ENCODE measurements at places on chromosomes 4 and X.

- no peak for DNase-seq
Measured at GRCh38 chr4:152697284-152698088, 17.7 kb upstream of the TMEM154 start.

GRCh38 chrX:2638279-2638678 lies 52.8 kb upstream of the CD99 start:
- no peak for DNase-seq

GRCh38 chrX:11929476-11929875 lies 171.4 kb downstream of the MSL3 start:
- no peak for DNase-seq

GRCh38 chr4:25098964-25099891 lies 61.0 kb downstream of the SEPSECS start:
- no peak for DNase-seq

GRCh38 chr4:25441519-25442117 lies 64.6 kb downstream of the ANAPC4 start:
- DNase-seq, result no peak

DNA sequence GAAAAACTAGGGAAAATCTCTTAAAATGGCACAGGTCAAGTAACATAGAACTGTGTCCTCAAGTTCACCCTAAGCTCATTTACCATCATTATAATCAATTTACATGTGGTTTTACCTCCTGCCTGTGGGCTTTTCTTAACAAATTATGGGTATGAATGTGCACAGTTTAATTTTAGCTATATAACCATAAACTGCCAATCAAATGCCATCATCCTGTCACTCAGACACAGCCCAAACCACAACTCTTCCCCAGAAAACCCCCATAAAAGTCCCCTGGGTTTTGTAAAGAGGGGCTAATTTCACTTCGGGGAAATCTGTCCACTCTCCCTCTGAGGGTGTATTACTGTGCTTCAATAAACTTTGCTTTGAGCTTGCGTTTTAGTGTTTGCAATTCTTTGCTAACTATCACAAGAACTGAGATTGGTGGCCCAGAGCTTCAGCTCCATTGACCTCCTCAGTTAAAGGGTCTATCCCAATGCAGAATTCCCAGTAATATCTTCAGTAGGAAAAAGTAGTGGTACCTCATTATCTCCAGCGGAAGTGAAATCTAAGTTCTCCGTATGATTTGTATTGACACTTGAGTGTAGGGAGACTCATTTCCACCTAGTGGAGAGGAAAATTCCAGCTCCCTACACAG lies 394.6 kb downstream of the SPOCK3 start:
- no peak for DNase-seq

GRCh38 chr4:134132086-134132783 lies 69.4 kb downstream of the PABPC4L start:
- DNase-seq, result no peak

DNA sequence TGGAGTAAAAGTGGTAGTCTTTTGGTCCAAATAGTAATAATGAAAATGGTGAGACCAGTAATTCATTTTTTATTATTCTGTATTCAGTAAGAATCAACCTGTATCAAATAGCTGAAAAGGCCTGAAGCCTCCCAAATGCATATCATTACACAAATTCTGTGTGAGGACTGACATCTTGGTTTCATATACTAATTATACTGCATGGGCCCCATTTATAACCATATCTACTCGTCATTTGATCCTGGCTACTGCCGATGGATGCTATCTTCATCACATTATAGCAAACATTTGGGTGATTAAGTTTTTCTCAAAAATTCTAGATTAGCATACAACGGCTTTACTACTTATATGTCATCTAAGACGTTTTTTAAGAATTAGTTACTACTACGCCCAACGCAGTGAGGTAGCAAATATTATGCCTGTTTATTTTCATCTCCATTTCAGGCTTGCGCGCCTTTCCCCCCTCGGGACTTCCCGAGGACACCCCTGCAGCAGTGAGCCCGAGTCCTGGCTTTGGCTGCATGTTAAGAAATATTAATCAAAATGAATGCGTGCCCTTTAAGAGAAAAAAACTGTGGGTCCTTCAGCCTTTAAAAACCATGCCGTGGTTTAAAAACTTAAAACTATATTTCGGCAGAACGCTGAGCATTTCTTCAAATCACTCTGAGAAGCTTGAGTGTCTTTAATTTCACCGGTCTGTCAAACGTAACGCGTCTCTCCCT lies 814 bp upstream of the MMAA start:
- DNase-seq, result no peak

DNA sequence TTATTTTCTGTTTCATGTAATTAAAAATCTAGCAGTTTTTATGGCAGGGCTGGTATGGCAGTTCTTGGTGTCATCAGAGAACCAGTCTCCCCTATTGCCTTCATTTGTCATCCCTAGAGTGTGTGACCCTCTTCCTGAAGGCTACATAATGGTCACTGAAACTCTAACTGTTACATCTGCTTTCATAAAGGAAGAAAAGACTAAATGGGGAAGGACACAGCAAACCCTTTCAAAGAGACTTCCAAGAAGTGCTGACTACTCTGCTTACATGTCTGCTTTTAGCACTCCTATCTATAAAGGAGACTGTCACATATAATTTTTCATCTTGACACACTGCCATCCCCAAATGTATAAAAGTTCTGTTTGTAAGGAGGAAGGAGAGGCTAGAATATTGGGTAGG lies 105.9 kb upstream of the DIAPH2 start:
- no peak for DNase-seq

- no peak for DNase-seq
Measured at GRCh38 chr4:94523033-94523580, 71.4 kb downstream of the PDLIM5 start.

DNA sequence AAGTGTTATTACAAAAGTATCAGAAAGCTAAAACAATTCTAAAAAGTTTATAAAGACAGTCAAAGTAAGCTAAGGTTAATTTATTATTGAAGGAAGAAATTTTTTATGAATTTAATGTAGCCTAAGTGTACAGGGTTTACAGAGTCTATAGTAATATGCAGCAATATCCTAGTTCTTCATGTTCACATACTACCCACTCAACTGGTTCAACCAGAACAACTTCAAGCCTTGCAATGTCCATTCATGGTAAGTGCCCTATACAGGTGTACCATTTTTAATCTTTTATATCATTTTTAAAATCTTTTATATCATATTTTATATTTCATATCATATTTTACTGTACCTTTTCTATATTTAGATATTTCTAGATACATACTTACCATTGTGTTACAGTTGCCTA lies 34.3 kb downstream of the COL4A5 start:
- DNase-seq, result no peak

GRCh38 chr4:99447079-99447478 lies 11.9 kb upstream of the ADH7 start:
- no peak for DNase-seq

- DNase-seq, result no peak
Measured at GRCh38 chr4:93029769-93030168, 726.0 kb downstream of the GRID2 start.

DNA sequence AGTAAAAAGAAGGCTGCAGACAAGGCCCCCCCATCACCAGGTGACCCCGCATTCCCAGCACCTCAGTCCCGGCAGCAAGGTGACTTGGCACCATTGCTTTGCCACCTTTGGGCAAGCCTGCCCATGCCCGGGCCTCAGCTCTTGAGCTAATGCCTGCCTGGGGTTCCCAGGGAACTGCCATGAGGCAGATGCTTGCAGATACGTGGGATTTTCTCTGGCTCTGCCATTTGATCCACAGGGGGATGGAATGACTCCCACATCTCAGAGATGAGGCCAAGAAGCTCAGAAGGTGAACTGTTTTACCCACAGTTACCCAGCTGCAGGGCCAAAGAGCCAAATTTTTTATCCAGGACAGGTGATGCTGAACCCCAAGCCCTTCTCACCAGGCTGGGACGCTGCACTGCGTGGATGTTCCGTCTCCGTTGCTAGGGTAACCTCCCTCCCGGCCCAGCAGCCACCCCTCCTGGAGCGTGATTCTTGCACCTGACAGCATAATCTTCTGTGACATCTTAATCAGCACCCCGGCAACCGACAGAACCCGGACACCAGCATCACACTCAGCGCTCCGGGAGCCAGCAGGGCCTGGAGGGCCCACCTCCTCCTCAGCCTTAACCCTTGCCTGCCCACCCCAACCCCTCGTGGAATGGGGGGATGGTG lies 15.7 kb upstream of the MSX1 start:
- no peak for DNase-seq

DNA sequence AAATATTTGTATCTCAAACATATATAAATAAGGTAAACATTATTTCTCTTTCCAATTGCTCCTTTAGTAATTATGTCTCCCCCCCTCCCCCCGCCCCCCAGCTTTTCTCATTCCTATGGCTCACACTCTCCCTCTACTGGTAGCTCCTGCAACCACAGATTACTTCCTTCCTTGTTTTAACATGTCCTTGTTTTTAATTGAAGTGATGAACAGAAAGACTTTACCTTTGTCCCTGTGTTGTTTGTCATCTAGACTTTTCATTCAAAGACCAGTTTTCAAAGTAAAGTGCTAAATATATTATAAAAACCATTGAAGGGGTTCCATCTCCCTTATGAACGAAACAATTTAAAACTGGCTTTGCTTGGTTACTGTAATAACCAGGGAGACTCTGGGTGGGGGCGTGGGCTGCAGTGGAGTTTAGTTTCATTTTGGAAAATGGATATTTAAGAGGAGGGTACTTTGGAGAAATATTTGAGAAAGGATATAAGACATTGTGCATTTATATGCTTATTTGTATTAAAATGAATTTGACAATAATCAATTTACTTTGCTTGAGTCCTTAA lies 352.9 kb downstream of the RAPGEF2 start:
- DNase-seq, result no peak

GRCh38 chr4:74612837-74613236 lies 167.9 kb downstream of the AREG start:
- no peak for DNase-seq

Measured in activated CD4-positive, alpha-beta T cell treated with anti-CD3 and anti-CD28 coated beads, Interleukin-2, amount 50 U/mL, for 24 hours (primary cell).